Adipocyte (in vitro differentiated cells): ENCODE measurements at places on chromosomes 5 and 9.
A peak's percentile ranks its signal among the peaks of the same experiment; 100 is the strongest.

DNA sequence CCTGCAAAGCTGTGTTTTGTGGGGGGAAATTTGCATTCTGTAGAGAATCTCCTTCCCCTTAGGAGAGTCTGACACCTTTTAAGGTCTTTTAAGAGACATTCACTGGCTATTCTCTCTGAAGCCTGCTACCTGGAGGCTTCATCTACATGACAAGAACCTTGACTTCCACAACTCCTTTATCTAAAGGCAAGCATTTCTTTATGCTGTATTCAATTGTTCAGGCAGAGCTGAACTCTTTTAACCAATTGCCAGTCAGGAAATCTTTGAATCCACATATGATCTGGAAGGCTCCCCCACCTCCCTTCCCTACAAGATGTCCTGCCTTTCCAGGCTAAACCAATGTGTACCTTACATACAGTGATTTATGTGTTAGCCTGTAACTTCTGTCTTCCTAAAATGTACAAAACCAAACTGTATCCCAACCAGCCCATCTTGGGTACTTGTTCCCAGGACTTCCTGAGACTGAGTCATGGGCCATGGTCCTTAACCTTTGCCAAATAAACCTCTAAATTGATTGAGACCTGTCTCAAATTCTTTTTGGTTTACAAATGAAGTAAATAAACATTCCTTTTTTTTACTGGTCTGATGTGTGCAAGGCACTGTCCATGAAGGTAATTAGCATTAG, 9.9 kb downstream of the C9orf85 start:
- no peak for DNase-seq

DNA sequence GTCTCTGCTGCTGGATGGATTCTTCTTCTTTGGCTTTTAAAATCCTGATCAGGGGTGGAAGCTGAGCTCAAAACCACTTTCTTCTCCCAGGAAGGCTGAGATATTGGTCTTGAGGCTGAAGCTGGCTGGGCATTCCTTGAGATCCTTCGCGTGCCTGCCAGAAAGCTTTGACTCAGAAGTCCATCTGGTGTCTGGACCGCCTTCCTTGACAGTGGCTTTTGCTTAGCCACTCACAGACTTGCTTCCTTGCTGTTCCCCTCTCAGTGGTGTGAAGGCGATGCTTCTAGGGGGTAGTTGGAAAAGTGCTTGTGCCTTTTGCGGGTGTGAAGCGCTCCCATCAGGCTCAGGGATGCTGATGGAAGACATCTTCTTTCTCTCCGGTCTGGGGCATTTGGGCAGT, 45.9 kb downstream of the RGS3 start:
- peak; percentile 25 for DNase-seq

DNA sequence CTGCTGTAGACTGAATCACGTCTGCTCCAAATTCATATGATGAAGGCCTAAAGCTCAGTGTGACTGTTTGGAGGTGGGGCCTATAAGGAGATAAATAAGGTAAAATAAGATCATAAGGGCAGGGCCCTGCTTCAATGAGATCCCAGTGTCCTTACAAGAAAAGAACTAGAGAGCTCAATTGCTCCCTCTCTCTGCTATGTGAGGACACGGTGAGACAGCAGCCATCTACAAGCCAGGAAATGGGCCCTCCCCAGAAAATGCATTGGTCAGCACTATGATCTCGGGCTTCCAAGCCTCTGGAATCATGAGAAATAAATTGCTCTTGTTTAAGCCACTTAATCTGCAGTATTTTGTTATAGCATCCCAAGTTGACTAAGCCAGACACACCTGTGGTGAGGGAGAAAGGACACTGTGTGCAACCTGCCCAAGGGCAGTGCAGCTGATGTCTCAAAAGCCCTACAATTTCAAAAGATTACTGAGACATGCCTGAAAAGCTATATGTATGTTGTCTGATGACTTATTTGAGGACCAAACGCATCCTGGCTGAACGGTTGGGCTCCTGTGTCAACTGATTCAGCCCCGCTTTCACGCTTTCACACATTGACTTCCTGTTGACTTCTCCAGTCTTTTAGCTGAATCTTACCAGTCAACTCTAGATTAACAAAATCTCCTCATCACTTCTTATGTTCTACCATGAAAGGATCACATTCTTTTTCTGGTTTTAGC, 13.2 kb downstream of the GZMK start:
- DNase-seq: peak; percentile 12

DNA sequence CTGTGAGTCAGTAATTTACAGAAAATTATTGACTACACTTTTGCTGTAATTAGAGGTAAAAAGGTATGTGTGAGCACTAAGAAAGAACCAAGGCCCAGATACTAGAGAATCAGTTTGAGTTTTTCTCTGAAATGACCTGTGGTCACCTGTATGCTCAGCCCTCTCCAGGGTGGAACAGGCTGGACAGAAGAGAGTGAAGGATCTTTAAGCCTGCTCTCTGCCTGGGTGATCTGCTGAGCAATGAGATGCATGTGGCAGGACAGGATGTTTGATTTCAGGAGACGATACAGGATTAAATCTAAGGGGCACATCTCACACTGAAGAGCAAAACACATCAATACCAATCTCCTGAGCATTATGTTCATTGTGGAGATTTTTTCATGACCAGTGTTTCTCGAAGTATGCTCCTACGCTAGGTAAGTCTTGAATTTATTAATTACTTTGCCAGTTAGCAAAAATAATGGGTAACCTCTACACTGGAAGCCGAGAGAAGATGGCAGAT, 25.5 kb downstream of the HMGCR start:
- DNase-seq: no peak

GRCh38 chr9:7579351-7579750, 220.2 kb downstream of the DMAC1 start:
- DNase-seq: no peak

DNA sequence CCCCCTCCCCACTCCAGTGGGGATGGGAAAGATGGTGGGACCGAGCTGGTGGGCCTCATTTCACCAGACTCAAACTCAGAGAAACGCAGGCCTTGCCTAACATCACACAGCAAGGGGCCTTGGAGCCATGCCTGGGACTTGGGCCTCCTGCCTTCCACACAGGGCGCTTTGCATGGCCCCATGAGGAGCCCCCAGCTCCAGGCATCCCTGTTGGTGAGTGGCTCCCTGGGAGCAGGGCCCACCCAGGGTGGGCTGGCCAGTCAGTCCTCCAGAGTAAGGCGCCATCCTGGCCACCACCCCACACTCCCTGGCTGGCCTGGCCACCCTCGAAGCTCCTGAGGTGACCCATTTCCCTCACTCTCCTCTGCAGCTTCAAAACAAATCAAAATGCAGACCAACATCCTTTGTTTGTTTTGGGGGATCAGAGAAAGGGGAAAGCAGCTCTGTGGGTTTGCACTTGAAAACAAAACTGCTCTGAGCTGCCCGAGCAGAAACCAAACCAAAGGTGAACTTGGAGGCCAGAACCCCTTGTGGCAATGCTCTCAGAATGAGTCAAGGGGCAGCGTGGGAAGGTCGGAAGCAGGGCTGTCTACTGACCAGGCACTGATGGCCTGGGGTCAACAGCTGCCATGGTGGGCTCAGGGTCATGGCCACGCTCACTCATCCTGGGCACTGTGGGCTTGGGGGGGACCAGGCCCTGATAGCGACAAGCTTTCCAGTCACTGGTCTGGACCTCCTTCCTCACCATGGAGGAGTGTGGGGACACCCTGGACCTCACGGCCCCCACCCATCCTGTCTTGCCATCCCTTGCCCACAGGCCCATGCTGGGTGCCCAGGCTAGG, 37.0 kb upstream of the VDAC1 start:
- no peak for DNase-seq

DNA sequence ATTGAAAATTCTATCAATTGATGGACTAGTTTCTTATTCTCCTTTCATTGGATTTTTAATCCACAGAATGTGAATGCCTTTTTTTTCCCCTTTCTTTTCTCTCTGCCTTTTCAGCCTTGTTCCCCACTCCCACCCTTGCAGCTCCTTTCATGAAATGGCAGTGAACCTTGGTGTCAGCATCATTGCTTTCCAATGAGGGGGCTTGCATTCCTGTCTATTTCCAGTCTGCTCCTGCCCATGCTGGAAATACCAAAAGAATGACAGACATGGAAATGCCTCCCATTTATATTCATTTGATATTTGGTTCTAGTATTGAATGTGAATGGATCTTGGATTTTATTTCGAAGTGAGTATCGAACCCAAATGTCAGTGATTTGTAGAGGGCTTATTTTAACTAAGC, 162.7 kb upstream of the SGCD start:
- no peak for DNase-seq

GRCh38 chr5:125612181-125612721, 811.0 kb upstream of the GRAMD2B start:
- DNase-seq: no peak

DNA sequence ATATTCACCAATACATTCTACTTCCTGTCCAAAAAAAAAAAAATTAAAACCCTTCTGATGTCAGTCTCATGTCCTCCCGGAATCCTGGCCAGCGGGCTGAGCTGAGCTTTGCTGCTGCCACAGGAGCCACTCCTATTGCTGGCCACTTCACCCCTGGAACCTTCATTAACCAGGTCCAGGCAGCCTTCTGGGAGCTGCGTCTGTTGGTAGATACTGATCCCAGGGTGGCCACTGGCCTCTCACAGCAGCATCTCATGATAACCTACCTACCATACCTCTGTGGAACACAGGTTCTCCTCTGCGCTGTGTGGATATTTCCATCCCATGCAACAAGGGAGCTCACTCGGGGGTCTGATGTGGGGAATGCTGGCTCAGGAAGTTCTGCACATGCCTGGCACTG, 21.0 kb upstream of the NPM1 start:
- DNase-seq: no peak

GRCh38 chr5:154583671-154584177, 105.7 kb upstream of the HAND1 start:
- no peak for DNase-seq

GRCh38 chr5:38426490-38426889, 130.0 kb downstream of the LIFR start:
- DNase-seq: peak; percentile 39

DNA sequence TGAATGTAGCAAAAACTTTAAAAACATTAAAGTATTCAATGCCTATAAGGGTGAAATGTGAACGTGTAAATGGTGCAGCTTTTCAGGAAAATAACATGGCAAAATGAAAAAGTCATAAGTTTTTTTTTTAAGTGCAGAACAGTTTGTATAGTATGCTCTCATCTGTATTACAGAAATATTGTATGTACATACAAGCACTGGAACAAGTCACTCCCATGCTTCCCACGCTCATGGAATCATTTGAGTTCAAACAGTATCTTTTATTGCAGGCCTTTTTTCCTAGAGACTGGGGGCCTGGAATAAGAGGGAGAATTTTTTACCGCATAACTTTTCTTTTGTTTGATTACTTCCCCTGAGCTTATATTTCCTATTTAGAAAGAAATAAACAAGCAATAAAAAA, 94.1 kb downstream of the SSBP2 start:
- no peak for DNase-seq
